ENCODE measurements at places on chromosomes 2 and 18.

DNA sequence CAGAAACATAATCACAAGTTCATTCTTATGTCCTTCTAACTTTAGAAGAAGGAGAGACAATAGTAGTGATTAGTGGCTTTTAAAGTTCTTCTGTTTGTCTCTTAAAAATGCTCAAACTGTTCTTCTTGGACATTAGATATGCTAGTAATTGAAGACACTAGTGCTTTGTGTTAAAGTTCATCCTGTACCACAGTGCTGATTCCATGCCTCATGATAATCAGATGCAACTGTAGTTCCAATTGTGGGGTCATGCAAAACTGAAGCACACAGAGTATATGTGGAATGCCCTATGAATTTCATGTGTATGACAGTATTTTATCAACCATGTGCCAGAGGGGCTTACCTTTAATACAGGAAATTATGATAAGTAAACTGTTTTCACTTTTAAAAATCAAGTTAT lies 11.4 kb upstream of the KCNJ13 start:
- no peak for DNase-seq

DNA sequence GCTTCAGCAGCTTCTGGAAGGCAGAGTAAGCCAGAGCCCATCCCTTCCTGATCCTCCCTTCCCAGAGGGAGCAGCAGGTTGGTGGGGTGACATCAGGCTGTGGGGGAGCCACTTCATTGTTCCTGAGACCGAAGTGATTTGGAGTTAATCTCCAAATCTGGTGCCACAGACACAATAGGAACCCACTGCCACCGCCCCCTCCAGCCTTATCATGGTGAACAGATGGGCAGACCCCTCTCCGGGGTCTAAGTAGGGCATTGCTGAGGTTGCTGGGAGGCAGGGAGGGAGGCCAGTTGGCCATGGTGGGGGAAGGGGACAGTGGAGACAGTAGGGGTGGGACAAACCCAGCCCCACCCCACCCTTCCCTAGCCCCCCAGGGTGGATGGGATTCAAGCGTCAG lies 25.6 kb upstream of the SLC35F6 start:
- no peak for DNase-seq

- no peak for DNase-seq
Observed at GRCh38 chr2:212905640-212906201, 245.7 kb downstream of the IKZF2 start.

DNA sequence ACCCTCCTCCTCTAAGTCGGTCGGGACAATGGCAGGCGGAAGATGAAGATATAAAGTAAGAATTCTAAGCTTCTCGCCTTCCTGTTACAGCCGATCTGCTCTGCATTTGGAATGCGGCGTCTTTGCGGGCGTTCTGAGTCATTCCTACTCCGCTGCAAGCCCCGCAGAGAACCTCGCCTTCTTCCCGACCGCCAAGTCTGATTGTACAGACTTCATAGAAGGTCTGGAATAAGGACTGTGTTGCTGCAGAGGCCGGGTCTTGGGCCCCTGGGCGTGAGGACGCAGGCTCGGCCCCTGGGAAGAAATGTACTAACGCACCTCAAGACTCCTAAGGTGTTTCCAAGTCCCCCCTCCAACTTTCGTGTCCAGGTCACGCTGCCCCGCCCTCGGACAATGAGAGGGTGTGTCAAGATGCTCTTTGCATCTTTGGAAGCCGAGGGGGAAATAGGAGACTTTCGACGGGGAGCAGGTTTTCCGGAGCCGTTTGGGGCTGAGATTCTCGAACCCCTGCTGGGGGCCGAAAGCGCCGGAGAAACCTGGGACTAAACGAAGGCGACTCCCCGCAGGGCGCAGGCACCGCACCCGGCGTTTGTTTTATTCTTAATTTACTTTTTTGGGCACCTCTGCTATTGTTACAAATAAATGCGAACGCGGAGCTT lies 12.7 kb upstream of the PAX3 start:
- DNase-seq = no peak

Measured in stimulated activated CD4-positive, alpha-beta T cell treated with anti-CD3 and anti-CD28 coated beads, Interleukin-12 subunit alpha, Interleukin-12 subunit beta, amount 100 ng/mL, for 4 hours (primary cell).